NCI-H187 (cell line): ENCODE measurements at places on chromosomes 7 and 10.

GRCh38 chr7:40493609-40494051, 358.8 kb downstream of the SUGCT start:
- no peak for DNase-seq

- no peak for DNase-seq
These were observed 30.5 kb downstream of the JAKMIP3 start for GRCh38 chr10:132096223-132096622.

DNA sequence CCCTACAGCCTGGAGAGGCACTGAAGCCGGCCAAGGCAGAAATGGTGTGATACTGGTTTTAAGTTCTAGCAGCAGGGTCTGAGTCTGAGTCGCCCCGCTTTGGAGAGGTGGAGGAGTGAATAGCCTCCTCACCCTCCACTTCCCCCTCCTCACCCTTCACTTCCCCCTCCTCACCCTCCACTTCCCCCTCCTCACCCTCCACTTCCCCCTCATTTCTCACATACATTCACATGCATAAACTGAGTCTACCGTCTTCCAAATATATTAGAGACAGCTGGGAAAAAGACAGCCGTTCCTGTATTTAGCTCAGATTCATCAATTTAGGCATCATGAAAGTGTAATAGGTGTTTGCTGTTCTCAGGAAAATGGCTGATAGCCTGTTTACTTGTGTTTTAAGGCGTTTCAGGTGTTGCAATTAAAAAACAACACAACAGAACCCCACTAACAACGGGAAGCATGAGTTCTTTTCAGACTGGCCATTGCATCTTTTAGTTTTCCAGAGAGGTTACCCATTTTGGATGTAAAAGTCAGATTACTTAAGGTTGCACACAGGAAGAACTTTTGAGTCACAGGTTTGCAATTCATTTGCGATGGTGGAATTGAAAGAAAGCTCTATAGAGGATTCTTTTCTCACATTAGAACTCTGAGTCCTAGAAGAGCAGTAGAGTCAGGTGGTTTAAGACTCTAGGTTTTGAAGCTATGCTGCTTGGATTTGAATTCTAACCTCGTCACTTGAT, 861 bp downstream of the NRBF2 start:
- DNase-seq, result no peak

DNA sequence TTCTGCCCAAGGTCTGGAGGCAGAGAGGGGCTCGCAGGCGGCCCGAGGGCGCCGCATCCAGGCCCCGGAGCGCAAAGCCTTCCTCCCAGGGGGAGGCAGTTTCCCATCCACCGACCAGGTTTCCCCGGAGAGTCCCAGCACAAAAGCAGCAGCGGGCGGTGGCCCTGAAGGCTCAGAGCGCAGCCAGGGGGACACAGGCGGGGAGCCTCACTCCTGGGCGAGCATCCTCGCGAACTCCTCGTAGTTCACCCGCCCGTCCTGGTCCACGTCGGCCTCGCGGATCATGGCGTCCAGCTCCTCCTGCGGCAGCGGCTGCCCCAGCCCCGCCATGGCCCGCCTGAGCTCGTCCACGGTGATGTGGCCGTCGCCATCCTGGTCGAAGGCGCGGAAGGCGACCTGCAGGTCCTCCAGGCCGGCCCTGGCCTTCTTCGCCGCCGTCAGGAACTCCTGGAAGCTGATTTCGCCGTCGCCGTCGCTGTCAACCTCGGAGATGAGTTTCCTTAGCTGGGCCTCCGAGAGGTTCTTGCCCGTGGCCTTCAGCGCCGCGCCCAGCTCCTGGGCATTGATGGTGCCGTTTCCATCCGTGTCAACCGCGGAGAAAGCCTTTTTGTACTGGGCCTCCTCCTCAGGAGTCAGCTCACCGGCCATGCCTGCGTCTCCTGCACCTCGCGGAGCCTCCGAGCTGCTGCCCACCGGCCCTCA, 428 bp downstream of the CALML5 start:
- DNase-seq, result no peak

- no peak for DNase-seq
These were observed 13.2 kb downstream of the EPHA1 start for GRCh38 chr7:143395187-143396149.

GRCh38 chr7:47614450-47614849, 32.5 kb upstream of the TNS3 start:
- no peak for DNase-seq

DNA sequence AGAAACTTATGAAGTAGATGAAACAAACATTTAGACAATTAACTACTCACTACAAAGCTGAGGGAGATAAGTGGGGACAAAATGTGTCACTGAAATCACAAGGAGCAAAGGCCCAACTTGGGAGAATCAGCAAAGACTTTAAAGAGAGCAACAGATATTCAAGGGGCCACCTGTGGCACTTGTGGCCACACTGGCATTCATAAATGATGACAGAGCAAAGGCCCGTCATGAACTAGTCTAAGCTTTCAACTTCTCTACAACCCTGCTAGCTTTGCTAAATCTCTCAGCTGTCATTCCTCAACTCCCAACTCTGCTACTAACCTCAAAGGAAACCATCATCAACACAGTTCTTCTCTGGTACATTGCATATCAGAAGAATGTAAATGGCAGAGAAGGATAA, 178.4 kb downstream of the CPEB3 start:
- no peak for DNase-seq
